ENCODE measurements at places on chromosomes 2 and 18.
A peak's percentile ranks its signal among the peaks of the same experiment; 100 is the strongest.

DNA sequence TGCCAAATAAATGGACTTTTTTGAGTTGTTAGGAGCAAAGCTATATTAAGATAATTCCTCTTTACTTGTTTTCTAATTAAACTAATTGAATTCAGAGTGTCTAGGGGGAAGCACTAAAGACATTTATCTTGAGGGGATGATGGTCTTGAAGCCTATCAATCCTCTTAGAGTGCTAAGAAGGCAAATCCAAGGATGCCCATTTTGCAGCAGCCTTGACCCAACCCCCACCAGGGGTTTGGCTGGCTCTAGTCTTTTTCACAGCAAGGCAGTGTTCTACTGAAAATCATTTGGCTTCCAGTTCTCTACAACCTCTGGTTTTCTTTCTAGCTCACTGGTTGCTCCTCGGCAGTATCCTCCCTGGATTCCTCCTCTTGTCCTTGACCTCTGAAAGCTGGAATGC, 6.5 kb upstream of the RAX start:
- no peak for DNase-seq

GRCh38 chr2:43003702-43004101, 211.3 kb upstream of the HAAO start:
- DNase-seq, result peak; percentile 23

DNA sequence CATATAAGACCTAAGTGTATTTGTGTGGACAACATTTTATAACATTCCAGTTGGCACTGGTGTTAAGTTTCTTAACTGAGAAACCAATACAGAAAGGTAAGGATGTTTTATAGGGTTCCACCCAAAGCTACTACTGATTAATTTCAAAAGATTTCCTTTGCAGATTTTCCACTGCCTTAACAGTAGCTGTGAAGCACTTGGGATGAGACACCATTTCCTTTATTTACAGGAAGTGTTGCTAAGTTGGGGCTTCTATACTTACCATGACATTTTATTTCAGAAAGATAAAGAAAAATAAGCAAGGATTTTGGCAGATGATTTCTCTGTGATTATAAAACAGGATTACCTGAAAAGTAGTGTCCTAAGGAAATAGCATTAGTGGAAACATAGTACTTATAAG, 234.3 kb downstream of the CALCRL start:
- no peak for DNase-seq

GRCh38 chr2:200812122-200813022, 662 bp downstream of the BZW1 start:
- peak; percentile 78 for DNase-seq

DNA sequence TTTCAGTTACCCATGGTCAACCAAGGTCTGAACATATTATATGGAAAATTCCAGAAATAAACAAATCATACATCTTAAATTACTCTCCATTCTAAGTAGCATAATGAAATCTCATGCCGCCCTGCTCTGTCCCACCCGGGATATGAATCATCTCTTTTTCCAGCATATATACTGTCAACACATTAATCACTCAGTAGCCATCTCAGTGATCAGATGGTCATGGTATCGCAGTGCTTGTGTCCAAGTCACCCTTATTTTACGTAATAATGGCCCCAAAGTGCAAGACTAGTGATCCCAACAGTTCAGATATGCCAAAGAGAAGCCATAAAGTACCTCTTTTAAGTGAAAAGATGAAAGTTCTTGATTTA, 43.8 kb downstream of the OSBPL6 start:
- DNase-seq, result no peak

DNA sequence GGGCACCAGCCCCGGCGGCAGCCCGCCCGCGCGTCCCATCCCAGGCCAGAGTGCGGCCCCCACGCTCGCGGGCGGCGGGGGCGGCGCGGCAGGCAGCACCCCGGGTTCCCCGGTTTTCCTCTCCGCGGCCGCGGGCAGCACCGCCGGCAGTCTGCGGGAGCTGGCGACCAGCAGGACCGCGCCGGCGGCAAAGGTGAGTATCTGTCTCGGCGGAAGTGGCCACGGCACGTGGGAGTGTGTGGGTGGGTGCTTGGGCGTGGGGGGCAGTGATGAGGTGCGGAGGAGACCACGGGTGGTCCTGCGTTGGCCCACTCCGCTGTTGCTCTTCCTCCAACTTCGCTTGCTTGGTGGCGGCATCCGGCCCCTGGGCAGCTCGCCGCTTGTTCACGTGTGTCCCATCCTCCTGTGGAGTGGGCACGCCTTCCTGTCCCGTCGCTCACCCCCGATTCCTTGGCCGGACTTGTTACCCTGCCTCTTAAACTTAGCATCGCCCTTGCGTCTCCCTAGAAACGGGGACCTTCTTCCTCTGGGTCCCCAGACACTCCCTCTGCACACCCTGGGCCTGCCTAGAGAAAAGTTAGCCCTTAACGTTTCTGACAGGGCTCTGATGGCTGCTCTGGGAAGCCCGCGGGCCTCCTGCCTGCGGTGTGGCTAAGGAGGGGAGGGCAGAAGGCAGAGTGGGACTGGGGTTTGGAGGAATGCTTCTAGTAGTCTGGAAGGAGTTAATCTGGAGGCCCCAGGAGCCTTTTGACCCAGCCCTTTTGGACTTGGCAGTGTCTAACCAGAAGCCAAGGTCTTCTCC, 1.1 kb downstream of the SH3RF3 start:
- peak; percentile 42 for DNase-seq

GRCh38 chr2:54667726-54668650, 55.5 kb upstream of the EML6 start:
- DNase-seq, result no peak

GRCh38 chr18:9914584-9915290, 921 bp downstream of the VAPA start:
- DNase-seq, result peak; percentile 85

GRCh38 chr2:115011721-115012120, 569.3 kb downstream of the DPP10 start:
- DNase-seq, result no peak

GRCh38 chr2:218396688-218397462, 2.8 kb upstream of the CTDSP1 start:
- peak; percentile 75 for DNase-seq

- DNase-seq, result peak; percentile 45
These were observed 5.0 kb downstream of the RUFY4 start for GRCh38 chr2:218074031-218074430.

DNA sequence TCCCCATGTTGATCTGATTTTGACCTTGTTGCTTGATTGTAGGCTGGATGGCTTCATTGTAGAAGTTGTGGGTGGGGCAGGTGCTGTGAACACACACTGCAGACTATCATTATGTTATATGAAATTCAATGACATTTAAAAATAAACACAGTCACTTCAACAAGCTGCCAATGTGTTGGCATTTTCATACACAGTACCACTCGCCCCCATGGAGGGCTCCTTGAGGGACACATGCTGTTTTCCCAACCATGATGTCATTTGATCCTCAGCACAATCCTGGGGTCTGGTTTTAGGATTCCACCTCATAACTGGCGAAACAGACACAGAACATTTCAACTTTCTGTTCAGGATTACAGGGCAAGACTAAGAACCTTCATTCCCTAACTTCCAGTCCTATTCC, 86.9 kb downstream of the ZCCHC2 start:
- no peak for DNase-seq

DNA sequence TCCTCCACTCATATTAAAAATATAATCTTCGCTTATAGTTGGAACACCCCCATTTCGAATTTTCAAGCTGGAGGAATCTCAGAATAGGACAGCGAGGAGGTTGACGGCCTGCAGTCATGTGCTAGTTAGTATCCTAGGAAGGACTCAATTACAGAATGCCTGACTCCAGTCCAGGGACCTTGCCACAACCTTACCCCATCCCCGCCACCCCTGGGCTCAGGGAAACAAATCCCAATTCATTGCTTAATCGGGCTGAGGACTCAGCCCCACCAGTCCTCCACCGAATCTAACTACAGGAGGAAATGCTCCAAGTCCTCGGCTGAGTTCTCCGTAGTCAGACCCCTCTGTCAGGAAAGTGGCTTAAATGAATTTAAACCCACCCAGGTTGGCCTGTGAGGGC, 31.7 kb upstream of the ZBTB7C start:
- DNase-seq, result no peak

DNA sequence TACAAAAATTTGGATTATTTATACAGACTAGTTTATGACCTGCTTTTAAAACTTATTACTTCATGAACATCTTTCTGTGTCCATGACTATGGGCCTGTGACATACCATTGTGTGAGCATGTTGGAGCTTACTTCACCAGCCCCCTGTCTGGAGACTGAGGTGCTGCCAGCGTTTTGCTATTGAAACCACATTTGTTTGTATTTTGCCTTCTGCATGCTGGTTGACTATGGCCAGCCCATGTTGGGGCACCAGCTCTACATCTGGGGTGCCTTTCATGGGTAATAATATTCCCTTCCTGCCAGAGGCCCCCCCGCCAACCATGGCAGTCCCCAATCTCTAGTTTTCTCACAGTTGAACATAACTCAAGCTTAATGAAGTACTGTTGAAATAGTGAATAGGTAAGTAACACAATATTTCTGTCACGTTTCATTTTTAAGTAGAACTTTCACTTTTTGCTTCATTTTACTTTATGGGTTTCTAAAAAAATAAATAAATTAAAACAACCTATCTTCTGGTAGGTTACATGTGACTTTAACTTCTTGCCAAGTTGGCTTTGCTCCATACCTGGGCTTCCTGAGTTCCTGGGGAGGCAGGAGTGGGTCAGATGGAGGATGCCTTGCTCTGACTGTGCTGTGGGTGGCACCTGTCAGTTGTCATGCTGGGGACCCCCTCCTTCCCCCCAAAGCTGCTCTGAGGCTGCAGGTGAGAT, 63.9 kb downstream of the DGKD start:
- no peak for DNase-seq

DNA sequence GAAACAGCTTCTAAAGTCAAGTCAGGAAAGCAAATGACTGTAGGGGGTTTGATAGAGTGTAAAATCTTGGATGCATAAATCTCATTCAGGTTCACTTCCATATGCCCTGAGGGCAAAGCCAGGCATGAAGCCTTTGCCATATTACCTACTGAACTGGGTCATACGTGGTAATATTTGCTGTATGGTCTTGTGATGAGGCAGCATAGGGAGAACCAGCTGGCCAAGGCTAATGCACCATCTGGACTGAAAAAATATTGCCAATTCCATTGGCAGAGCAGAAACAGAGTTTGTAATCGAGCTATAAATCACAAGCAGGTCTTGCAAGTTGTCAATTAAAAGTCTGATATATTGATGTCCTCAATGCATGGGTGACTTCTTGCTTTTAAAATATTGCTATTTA, 243.8 kb downstream of the ERBB4 start:
- no peak for DNase-seq

GRCh38 chr18:77316641-77317040, 67.0 kb downstream of the GALR1 start:
- no peak for DNase-seq

Measured in left lobe of liver (tissue), 2 donors.